CD4-positive, alpha-beta T cell treated with Interferon alpha-2 for 1 hour (primary cell): ENCODE measurements at places on chromosomes 3 and 15.

GRCh38 chr3:106795553-106795952, 581.7 kb upstream of the CCDC54 start:
- DNase-seq = no peak

DNA sequence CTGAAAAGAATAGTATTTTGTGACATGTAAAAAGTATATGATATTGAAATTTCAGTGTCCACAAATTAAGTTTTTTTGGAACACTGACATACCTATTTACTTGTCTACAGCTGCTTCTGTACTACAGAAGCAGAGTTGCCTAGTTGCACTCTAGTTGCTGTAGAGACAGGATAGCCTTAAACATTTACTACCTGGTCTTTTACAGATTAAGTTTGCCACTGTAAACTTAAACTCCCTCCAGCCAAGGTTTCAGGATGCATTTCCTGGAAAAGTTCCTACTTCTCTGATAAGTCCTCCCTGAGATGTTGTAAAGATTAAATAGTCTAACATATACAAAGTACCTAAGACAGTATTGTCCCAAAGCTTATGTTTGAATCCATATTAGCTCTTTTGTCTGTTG, 17.4 kb upstream of the AGTR1 start:
- no peak for DNase-seq

GRCh38 chr15:100253640-100254039, 88.1 kb downstream of the ADAMTS17 start:
- DNase-seq = no peak

- no peak for DNase-seq
These were observed 274.3 kb downstream of the SV2B start for GRCh38 chr15:91374336-91374735.

DNA sequence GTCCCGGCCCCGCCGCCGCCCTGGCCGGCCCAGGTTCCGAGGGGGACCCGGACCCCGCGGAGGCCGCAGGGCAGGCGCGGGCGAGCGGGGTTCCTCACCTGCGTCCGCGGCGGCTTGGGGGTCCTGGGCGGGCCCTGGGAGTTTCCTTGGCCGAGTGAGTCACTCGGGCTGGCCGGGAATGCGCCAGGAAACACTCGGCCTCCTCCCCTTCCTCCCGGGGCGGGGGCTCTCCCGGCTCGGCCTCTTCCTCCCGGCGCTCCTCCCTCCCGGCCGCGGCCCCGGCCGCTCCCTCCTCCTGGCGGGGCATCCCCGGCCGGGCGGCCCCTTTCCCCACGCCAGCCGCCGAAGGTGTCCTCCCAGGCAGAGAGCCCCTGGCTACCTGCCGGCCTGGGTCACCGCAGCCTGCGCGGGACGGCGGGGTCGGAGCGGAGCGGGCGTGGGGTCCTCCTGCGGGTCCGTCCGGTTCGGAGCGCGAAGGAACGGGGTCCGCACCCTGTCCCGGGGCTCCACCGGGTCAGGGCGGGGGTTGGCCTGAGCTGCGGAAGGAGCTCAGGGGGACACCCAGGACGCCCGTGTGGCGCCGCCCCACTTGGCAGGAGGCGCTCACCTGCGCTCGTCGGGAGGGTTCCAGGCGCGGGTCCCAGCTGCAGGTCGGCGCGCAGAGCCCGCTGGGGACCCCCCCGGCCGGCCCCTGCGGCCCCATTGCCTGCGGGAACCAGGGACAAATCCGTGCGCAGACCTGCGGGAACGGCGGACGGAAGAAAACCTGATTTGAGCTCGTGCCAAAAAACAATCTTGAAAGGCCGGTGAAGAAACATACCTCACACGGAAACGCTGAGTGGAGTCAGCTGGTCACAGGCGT, at the start of gene CYFIP1:
Gene CYFIP1 (minus strand): TSS at position 180 of the 862 bp plus-strand sequence. CDS start 33,083 bp downstream, outside the sequence.
- DNase-seq = peak; percentile 26

DNA sequence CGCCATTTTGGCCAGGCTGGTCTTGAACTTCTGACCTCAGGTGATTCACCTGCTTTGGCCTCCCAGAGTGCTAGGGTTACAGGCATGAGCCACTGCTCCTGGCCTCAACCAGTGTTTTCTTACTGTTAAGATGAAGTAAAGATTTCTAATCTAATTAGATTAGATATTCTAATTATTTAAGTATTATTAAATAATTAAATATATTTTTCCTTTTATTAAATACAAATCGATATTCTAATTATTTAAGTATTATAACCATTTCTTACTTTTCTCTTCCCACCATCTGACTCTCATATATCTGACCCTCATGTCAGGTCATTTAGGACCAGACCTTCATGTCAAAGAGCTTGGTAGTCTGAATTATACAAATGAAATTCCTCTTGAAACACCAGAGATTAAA, 1291.9 kb upstream of the EPHA6 start:
- DNase-seq = no peak
